ENCODE measurements at places on chromosomes 2 and 18.

- DNase-seq: no peak
Observed at GRCh38 chr18:45567123-45567522, 48.2 kb upstream of the SLC14A2 start.

DNA sequence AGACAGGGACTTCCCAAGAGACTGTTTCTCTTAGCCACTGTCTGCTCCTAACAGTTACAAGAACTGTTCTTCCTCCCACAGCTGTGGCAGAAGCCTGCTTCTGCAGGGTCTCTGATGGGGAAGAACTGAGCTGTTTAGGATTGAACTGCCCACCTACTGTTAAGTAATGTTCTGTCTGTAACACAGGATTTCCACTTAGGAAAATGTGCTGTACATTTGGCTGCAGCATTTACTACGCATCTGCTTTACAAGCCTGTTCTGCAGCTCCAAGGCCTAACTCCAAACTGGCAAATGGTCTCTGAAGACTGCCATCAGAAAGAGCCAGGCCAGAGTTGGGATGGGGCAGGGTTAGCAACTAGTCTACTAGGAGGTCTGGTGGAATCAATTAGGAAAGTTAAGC lies 87.8 kb upstream of the UPP2 start:
- DNase-seq: no peak

GRCh38 chr2:151408788-151409600 lies 708 bp upstream of the RIF1 start:
- DNase-seq: no peak

GRCh38 chr18:76467371-76468190 lies 27.5 kb downstream of the ZNF516 start:
- no peak for DNase-seq

DNA sequence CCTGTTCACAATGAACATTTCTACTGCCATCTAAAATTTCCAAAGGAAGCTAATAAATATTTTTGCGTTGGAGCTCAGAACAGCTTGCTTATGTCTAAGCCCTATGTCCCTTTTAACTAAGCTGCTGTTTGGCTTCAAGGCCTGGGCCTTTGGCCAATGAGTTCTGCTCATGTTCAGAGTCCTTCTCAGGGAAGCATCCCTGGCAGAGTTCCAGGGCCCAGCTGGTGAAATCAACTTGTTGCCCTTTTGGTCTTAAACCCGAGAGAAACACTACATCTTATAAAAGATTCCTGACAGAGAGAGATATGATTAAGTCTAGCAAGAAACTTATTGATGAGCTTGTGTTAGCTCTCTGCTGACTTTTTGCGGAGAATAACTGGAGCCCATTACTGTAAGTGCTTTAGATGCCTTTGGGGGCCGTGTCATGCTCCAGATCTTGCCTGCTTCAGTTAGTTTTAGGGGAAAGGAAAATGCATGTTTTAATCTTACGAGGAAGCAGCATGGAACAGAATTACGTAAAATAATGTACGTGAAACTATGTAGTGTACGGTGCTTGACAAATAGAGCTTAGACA lies 102.5 kb upstream of the NOSTRIN start:
- no peak for DNase-seq

DNA sequence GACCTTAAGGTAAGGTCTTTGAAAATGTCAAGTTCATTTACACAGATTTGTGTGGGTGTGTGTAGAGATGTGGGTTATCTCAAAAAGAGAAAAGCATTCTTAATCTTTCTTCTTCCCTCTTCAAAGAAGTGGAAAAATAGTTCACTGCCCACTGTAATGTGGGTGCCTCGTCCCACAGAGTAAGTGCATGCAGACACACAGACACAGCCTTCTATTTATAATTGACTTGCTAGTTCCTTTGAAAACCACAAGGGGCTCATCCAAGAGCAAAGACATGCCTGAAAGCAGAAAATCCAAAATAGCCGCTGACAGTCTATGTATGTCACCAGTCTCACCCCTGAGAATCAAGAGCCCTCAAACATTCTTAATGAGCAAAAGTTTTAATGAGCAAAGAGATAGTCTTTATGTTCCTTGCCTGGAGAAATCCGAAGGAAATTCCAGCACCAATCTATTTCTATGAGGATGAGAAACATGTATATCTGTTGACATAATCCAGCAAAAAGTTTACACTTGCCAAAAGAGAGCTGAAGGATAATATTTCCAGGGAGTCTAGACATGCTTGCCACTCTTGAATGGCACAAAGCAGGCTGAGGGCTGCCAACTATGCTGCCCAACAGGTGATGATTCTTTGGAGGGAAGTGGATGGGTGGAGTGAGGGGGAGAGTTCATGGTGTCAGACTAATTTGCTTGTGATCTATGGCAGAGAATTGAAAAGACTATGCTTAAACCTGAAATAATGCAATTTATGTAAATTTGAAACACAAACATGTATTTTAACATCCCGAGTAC lies 93.9 kb downstream of the ACVR1 start:
- DNase-seq: no peak

DNA sequence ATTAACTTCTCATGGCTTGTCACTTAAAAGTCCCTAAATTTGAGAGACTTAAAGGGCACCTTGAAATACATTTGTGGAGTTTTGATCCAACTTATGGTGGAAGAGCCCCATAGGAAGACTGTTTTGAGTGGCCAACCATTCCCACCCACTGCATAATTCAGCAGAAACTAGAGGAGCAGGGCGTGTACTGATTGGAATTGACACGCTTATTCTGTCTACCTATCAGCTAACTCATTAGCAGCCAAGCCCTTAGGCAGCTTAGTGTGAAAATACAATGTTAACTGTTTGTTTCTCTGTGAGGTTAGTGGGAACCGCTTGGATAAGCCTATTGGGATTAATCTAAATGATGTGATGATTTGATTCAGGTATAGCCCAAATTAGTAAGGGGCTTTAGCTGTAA lies 6.4 kb downstream of the LGALSL start:
- DNase-seq: no peak

- DNase-seq: no peak
Observed at GRCh38 chr18:45825258-45826044, at the start of gene SIGLEC15. TSS of gene SIGLEC15 (plus strand) at chr18:45825675. CDS start at chr18:45825729, 54 bp downstream.

DNA sequence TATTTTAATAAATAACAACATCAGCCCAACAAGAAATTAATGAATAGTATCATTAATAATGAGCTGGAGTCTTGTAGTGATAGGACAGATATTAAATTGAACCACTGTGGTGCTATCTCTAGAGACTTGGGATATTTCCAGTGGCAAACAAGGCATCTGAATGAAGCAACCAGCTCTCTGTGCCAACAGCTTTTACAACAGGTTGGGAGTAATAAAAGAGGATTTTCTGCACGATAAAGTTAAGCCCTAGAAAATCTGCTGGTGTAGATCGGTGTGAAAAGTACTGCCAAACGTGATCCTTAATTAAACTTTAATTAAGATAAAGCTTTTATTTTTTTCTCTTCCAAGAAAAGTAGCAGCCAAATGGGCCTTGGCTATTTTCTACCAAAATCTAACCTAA lies 385.5 kb downstream of the NR4A2 start:
- no peak for DNase-seq

DNA sequence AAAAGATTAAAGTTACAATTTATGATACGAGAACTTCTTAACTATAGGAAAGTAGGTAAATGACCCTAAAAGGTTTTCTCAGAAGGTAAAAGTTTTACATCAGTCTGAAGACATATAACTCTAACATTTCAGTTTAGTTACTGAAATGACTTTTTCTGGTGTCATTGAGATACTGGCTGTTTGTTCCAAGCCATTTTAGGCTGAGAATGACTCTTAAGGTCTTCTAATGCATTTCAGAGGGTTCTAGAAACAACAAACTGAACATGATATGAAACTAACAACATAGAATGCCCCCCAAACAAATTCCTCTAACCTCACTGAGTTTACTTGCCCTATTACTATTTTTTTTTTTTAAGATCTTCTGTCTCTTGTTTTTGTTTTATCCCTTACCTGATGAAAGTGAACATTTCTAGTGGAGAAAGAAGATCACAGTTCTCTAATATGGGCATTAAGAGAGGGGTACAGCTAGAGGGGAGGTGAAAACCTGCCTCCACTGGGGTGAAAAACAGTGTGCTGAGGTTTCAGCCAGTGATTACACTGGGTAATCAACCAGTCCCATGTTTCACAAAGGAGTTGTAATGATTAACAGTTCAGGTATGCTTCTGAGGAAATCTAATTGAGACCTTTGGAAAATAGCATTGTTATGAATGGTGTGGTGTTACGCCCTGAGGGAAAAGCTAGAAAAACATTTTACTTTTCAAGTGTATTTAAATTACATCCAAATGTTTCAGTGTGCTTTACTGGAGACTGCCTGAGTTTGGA lies 11.2 kb downstream of the NABP1 start:
- no peak for DNase-seq

GRCh38 chr18:1906421-1906820 lies 664.9 kb downstream of the METTL4 start:
- DNase-seq: no peak

DNA sequence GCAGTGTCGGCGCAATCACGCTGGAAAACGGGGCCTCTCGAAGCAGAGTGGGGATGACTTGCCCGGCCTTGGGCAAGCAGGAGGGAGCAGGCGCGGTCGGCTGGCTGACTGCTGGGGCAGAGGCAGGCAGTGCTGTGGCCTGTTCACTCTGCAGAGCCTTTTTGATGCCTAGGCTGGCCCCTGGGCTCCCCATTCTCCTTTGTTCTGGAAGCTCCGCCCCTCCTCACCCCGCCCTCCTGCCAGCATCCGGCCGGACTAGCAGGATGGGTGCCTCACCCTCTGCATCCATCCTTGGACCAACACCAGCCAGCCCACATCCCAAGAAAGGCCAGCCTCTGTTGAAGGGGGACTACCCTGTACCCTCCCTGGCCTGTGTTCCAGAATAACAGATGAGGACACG lies at the start of gene ASPRV1:
ASPRV1 (minus strand) TSS at position 136 of the 400 bp plus-strand sequence. CDS start 195 bp downstream, outside the sequence.
- DNase-seq: no peak
